ENCODE measurements at places on chromosomes 16 and 17. TPM values are rescaled to one million over a fixed set of nuclear protein-coding genes. Genes with fewer than 3 reads are reported as not detected.

TLE7 gene
- total RNA-seq = not detected

MSLN gene
- total RNA-seq = 0.74 TPM

PLK1 gene
- 3.5 TPM for total RNA-seq

RHBDF1 gene
- total RNA-seq = 34.7 TPM

CAVIN1 gene
- total RNA-seq = 296 TPM

TNFRSF17 gene
- total RNA-seq = not detected
